GM04503 (cell line): ENCODE measurements at places on chromosomes 5 and 9.

DNA sequence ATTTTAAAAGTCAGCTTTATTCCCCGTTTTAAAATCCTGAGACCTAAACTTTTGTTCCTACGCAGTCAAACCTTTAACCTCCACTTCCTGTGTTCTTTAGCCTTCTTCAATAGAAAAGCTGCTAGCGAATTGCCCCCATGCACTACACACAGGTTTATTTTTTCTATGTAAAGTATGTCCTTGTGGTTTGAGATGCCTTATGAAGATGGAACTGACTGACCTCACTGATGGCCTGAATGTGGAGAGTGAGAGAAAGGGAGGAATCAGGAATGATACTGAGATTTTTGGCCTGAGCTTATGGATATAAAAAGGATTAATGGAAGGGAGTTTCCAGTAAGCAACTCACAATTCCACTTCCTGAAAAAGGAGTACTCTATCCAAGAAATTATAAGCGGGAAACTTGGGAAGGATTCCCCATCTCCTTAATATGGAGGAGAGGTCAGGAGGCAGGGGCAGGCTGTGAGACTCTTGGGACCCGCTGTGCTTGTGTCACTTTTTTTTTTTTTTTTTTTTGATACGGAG, 89.5 kb downstream of the UGCG start:
- DNase-seq = no peak

GRCh38 chr5:108528655-108529054, 146.8 kb upstream of the FBXL17 start:
- no peak for DNase-seq

DNA sequence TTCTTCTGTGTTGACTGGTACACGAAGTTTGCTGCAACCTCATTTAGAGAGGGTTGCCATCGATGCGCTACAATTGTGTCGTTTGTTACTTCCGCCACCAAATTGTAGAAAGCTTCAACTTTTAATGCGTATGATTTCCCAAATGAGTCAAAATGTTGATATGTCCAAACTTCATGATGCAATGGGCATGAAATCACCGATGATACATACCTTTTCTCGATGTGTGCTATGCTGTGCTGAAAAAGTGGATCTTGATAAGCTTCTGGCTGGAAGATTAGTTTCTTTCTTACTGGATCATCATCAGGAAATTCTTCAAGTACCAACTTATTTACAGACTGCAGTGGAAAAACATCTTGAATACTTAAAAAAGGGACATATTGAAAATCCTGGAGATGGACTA, 65.7 kb downstream of the TMEM38B start:
- DNase-seq = no peak

GRCh38 chr5:162139190-162139589, 71.6 kb downstream of the GABRG2 start:
- DNase-seq = no peak

DNA sequence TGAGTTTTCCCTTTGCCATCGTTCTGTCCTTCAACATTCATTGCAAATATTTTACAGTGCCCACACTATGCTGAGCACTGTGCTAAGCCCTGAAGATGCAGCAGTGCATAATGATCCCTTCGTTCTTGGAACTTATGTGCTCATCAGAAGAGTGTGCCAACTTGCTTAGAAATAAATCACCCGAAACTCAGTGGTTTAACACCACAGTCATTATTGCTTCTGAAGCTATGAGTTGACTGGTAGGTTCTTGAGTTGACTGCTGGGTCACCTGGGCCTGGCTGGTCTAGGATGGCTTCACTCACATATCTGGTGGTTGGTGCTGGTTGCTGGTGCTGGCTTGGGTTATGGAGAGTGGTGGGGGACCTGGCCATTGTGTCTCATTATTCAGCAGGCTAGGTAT, 20.9 kb downstream of the PCSK5 start:
- DNase-seq = no peak

DNA sequence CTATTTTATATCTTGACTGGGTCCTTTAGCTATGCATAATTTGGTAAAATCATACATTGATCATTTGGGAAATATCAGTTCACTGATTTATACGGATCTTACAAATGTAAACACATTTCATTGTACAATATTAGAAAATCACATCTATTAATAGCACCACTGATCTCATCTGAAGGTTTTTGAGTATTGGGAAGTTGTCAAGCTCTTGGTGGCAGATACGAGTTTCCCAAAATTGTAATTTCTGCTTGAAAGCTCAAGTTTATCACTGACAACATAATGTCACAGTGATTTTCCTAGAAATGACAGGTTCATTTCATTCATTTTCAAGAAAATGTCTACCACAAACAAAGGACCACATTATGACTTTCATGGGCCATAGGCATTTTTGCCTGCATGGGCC, 3.0 kb upstream of the MACROH2A1 start:
- no peak for DNase-seq

DNA sequence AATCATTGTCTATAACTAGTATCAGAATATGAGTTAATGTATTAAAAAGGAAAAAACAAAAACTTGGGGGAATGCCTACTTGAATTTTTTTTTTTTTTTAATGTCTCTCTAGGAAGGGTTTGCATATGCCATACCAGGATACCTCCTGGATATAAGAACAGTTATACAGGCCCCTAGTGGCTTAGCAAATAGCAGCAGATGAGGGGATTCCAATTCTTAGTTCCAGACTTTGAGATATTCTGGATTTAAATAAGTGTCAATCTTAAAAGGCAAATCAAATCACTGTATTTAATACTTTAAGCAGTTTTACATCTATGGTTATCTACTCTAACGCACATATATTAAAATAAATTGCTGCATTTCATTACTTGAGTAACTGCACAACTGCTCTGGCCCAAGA, 1055.5 kb upstream of the DMAC1 start:
- DNase-seq = no peak

DNA sequence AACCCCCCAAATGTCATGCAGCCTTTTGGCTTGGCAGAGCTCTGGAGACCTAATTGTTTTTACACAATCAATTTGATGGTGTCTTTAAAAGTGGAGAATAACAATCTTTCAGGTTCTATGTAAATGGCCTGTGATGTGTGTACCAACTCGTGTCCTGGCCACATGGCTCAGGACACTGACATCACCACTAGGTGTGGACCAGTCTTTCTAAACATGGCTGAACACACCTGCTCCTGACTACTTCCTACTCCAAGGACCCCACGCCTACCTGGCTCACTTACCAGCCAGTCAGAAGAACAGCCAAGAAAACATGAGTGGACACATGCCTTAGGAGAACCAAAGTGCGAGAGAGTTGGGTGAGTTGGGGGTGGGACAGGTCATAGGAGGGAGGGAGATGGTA, 71.2 kb downstream of the WDR41 start:
- no peak for DNase-seq

DNA sequence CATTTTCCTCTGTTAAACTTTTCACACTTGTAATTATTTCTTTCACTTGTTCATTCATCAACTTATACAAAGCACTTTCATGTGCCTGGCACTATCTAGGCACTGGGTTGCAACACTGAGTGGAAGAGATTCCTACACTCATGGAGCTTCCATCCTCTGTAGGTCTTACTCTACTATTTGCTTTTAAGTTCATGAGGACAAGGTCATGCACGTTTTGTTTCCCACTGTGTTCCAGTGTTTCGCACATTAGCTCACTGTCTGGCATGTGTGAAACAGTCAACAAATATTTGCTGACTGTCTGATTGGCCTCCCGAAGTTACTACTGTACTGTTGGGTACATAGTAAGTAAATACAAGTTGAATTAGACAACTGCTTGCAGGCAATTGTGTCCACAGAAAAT, 87.9 kb upstream of the IFNK start:
- no peak for DNase-seq

DNA sequence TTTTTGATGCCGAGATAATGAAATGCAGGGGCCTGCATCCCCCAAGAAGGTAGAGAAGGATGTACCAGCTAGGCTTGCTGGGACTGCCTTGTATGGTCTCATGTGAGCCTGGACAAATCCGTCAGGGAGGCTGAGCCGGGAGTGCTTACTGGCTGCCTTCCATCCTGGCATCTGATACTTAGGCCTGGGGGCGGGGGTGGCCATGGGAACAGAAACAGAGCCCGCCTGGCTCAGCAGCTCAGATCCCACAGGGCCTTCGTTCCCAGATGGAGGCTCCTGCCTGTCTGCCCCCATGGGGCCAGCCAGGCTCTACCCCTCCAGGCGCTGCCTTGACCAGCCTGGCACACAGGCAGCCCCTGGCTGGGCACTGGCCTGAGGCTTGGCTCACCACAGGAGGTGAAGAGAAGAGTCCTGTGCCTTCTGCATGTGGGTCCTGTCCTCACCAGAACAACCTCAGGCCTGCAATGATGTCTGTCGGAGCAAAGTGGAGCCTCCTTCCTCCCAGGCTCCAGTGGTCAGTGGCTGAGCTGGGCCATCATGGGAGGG, 10.5 kb upstream of the SPATA31E1 start:
- DNase-seq = no peak

DNA sequence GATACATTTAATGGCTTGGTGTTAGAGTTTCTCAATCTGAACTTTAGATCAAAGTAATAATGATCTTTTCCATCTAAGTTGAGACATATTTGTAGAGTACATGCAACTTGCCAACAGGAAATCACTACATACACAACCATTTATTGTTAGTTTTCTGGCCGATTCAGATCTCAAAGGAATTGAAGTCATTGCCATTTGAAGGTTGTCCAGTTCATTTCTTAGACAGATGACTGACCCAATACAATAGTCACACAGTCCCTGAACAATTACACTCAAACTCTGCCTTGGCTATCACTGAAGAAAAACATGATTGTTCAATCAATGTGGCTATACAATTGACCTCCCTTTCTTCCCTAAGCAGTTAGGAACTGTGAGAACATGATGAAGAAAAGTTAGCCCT, 753.2 kb upstream of the RIOK2 start:
- no peak for DNase-seq

DNA sequence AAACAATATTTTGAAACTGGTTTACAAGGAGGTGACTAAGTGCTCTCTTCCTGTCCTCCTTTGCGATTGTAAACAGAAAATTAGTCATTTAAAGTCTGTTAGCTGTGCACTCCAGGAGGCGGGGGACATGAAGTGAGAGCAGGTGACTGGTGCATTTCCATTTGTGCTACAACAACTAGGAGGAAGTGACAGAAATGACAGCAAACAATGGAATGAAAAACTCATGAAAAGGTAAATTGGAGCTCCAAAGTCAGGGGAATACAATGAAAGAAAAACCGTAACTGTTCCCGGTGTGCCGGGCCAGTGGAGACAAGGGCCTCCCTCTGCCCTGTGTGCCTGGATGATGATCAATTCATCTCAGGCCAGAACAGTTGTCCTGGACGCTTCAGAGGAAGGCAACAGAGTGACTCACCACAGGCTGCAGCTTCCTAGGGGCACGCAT, 439.9 kb downstream of the GADD45G start:
- no peak for DNase-seq

DNA sequence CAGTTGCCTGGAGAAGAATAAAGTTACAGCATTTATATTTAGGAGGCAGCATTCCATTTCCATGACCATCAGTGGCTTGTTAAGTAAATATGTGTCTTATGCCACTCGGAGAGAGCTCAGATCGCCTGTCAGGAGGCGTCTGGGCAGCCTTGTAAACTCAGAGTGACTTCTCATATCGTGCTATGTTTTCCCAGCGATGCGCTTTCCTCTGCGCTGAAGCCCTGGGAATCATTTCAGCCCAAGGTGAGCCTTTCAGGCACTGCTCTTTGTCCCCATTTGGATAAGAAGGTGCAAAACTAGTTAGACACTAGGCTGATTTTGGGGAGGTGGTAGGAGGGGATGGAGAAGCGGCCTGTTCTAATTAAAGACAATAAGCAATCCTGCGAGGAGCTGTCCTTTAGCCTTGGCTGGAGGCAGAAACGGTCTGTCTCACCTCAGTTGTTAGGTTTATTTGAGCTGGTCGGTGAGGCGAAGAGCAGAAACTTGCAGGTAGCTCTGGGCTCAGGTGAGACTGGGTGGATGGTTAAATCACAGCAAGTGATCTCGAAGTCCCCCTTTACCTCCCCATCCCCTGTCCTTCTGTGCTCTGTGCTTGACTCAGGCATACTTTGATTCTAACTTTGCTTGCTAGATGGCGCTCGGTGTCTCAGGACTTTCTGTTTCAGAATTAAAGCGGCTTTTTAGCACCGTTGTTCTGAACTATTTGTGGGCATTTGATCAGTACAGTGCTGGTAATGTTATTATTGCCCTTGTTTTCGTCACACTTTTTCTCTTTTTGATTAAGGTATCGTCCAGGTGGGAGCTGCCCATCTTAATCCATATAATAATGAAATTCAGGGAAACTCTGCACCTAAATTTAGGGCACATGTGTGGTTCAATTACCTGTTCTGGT, 24.6 kb downstream of the NR2F1 start:
- DNase-seq = no peak

- DNase-seq = no peak
Observed at GRCh38 chr5:75167345-75167744, 69.3 kb downstream of the ANKRD31 start.

- no peak for DNase-seq
Observed at GRCh38 chr9:130833031-130833990, 1.7 kb upstream of the ABL1 start.

- no peak for DNase-seq
Observed at GRCh38 chr5:154701181-154701580, 54.0 kb upstream of the LARP1 start.

- no peak for DNase-seq
Observed at GRCh38 chr5:156182174-156182967, 144.6 kb upstream of the SGCD start.

DNA sequence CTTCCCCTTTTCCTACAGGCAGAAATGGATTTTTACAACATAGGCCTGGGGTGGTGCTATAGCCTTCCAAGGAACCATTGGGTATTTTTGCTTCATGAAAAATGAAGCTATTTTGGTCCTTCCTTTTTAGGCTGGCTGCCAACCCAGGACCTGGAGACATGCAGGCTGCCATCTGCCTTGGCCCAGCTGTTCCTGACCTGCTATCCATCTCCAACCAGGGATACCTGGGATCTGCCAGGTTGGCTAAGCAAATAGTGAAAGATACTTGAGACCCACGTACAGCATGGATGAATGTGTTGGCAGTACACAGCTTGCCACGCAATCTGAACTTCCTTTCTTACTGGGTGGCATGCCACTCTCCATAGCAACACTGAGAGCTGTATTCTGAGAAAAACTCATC, 31.1 kb downstream of the MRPS27 start:
- no peak for DNase-seq

GRCh38 chr9:13209498-13209897, 70.0 kb downstream of the MPDZ start:
- DNase-seq = no peak
